ENCODE measurements at places on chromosomes 6 and 20.

DNA sequence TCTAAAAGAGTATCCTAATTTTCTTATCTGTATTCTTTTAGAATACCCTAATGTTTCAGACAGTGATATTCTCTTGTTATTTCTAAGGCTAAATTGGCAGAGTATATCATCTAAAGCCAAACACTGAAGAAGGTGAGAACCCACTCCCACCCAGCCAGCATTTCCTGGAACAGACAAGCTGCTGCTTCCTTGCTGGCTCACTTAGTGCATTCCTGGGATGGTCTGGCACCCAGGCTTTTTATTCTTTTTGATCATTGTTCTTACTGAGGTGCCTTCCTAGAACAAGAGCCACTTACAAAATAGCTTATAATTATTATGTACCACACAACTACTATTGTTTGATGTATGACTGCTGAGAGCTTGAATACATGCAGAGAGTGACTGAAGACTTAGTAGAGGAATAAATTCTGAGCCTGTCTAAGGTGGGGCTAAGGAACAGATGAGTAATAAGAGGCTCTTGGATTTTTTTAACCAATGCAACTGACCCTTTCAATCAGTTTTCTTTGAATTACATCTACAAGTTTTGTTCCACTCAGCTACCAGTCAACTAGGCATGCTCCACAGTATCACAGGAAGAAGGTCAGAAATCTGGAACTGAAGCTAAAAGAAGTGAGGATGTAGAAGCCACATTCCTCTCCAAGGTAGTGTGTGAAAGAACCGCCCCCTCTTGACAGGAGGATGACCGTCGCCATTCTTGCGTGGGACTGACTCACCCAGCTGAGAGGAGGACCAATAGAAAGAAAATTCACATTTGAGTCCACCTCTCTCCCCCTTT lies 30.1 kb downstream of the PRPH2 start:
- no peak for DNase-seq

DNA sequence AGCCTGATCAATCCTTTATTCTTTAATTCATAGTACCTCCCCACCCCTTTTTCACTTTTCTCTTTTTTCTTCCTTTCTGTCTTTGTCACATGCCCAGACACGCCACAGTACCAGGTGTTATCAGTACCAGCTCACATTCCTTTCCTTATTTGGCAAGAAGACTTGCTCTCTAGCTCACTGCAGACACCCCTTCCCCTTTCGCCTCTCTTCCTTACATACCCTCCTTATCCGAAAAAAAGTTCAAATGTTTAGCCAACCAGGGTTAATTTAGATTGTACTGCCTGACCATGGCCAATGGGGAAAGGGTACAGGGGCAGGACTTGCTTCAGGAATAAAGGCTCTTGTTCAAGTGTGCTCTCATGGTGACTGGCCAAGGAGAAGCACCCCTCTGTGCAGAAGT lies 9.3 kb upstream of the SIRPB2 start:
- DNase-seq, result no peak

DNA sequence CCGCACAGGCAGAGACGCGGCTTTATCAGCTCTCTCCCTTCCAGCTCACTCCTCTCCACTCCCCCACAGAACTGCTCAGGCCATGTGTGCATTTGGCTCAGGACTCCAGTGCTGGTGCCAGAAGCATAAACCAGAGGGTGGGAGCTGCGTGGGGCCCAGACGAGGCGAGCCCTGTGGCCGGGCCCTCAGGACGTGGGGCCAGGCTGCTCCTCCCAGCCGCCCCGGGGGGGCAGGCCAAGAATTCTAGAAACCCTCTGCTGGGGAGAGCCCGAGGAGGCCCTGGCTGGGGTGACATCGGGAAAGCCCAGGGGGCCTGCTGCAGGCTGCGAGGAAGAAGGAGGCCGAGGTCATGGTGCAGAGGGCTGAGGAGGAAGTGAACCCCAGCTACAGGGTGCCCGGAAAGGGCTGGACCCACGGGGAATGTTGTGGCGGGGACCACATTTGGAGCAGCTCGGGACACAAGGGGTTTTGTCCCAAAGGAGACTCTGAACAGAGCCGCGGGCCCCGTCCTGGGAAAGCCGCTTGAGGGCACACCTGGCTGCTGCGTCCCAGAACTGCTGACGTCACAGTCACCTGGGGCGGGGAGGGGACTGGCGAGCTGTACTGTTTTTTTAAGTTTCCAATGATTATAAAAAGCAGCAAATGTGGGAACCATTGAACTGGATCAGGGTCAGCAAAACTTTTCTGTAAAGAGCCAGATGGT lies 107.1 kb downstream of the BANF2 start:
- DNase-seq, result peak; percentile 93

- DNase-seq, result no peak
Observed at GRCh38 chr6:22112461-22112860, 184.4 kb downstream of the PRL start.

- DNase-seq, result no peak
Observed at GRCh38 chr6:140909625-140910024, 1223.1 kb upstream of the GJE1 start.

DNA sequence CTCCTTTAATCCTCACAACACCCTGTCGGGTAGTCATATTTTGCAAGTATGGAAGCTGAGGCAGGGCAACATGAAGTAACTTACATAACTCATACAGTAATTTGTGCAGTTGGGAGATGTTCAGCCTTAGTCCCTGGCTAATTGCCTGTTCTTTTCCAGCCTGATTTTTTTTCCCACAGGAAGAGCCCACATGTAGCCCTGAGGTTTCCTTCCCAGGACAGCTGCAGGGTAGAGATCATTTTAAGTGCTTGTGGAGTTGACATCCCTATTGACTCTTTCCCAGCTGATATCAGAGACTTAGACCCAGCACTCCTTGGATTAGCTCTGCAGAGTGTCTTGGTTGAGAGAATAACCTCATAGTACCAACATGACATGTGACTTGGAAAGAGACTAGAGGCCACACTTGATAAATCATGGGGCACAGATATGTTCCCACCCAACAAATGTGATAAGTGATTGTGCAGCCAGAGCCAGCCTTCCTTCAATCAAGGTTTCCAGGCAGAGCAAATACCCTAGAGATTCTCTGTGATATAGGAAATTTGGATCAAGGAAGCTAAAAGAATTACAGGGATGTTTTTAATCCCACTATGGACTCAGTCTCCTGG lies 5.0 kb upstream of the BTN2A1 start:
- no peak for DNase-seq

- DNase-seq, result no peak
Observed at GRCh38 chr20:19881080-19881840, 123.2 kb downstream of the RIN2 start.

GRCh38 chr20:44187054-44187771 lies at the start of gene JPH2:
JPH2 (minus strand) TSS chr20:44187188; CDS start chr20:44186705, 483 bp downstream.
- DNase-seq, result peak; percentile 63

GRCh38 chr6:35804996-35805736 lies at the start of gene LHFPL5:
LHFPL5 (plus strand) TSS chr6:35805352; CDS start chr6:35805671, 319 bp downstream.
- DNase-seq, result peak; percentile 76

DNA sequence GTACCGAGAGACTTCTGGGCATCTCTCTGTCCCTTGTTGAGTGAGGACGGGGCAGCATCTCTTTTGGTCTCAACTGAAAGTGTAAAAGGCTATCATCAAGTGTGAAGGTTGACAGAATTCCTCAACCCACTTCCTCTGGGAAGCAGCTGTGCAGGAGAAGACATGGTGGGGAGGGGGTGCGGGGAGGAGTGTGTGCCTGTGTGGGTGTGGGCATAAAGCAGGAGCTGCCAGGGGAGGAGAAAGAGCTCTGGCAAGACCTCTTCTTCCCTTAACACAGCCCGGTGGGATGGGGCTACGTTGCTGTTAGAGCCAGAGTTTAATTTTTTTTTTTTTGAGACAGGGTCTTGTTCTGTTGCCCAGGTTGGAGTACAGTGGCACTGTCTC lies 31.8 kb downstream of the CPXM1 start:
- DNase-seq, result no peak

DNA sequence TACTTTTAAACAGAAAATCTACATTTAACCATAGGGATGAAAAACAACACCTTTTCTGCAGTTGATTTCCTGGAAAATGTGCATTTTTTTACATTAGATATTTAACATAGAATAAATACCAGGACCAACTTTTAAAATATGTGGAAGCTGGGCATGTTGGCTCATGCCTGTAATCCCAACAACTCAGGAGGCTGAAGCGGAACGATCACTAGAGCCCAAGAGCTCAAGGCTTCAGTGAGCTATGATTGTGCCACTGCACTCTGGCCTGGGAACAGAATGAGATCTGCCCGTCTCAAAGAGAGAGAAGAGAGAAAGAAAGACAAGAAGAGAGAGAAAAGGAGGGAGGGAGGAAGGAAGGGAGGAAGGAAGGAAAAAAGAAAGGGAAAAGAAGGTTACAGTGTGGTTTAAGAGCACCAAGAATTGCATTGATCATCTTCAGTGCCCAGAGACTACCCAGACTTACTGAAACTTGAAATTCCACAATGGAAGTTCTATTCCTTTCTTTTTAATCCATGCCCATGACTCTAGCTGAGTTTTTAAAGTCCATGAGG lies 189.4 kb upstream of the ARID1B start:
- no peak for DNase-seq

All from right forelimb (tissue), 1 donor.